HFF-Myc (cell line): ENCODE measurements at places on chromosomes 6 and 20.

GRCh38 chr6:161133963-161134362 is 139.9 kb downstream of the AGPAT4 start:
- DNase-seq, result no peak

DNA sequence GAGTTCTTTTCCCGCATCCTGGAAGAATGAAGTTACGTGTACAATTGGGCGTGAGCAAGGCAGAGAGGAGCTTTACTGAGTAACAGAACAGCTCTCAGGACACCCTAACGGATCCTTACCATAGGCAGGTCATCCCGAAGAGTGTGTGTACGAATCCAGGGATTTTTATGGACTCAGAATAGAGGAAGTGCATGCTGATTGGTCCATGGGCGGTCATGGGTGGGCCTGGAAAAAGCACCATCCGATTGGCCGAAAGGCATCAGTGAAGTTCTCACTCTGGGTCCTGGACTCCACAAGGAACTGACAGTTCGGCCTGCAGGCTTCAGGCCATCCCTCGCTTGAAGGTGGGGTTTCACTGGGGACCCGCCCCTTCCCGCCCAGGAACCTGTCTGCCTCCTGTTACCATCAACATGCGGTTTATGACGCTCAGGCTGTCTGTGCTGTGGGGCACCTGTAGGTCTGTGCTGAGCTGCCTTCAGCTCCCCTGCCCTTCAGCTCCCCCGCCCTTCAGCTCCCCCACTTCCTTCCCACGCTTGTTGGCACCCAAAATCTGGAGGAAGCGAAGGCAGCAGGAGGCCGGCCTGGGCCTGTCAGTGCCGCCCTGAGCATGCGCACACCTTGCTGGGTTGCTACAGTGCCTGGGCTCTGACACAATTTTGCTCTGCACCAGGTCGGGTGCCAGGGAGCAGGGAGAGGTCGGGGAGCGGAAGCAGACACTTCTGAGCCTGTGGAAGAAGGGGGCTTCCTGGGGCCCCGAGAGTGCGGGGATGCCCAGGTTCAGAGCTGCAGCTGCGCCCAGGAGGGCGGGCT is 57.9 kb upstream of the MANEA start:
- no peak for DNase-seq

DNA sequence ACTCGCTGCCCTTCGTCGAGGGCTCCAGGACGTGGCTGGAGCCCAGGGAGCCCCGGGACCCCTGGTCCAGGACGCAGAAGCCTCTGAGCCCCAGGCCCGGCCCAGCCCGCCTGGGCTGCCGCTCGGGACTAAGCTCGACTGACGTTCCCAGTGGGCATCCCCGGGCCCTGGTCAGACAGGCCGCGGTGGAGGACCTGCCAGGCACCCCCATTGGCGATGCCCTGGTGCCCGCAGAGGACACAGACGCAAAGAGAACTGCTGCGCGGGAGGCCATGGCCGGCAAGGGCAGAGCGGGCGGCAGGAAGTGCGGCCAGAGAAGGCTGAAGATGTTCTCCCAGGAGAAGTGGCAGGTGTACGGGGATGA is 28.9 kb downstream of the ZNF831 start:
- DNase-seq, result no peak

- no peak for DNase-seq
Measured at GRCh38 chr20:57374343-57374930, 16.8 kb upstream of the RBM38 start.

GRCh38 chr6:83849610-83850009 is 3.5 kb upstream of the RIPPLY2 start:
- no peak for DNase-seq

DNA sequence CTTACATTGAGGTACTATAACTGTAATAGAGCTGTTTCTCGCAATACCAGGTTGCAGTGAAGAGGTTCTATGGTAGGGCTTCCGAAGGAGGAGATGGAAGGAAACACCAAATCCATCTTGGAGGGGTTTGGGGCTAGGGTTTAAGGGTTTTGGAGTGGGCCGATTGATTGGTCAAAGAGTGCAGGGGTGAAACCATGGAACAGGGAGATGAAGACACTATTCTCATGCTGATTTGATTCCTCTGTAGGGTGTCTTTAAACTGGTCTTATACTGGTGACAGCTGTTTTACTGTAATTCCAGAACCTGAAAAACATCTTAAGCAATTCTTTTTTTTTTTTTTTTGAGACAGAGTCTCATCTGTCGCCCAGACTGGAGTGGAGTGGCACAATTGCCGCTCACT is 7.8 kb downstream of the SMIM13 start:
- DNase-seq, result no peak

DNA sequence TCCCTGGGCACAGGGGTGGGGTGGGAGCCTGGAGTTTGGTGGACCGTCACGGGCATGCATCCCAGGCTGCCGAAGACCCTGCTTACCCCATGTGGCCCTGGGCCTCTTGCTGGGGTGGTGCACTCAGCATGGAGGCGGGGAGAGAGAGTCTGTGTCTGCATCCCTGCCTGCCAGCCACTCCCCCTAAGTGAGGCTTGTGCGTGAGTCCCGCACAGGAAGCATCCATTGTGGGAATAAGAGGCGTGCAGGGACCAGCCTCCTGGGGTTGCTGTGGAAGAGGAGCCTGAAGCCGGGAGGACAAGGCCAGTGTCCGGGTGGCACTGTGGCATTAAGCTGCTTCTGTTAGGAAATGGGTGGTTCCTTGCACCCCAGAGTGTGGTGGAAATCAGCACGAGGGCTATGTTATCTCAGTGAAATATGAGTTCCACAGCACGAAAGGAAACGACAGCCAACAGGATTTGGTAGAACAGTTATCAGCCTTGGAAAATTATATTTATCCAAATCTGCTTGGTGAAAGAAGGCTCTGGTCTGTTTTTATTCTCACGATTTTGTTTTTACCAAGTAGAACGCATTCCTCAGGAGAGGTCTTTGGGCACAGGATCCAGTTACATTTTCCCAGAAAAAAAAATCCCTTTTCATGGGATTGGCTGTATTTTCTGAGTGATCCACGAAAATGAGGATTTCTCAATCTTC is 35.7 kb downstream of the CDH4 start:
- no peak for DNase-seq

GRCh38 chr6:42565823-42566613 is 2.2 kb downstream of the UBR2 start:
- no peak for DNase-seq

DNA sequence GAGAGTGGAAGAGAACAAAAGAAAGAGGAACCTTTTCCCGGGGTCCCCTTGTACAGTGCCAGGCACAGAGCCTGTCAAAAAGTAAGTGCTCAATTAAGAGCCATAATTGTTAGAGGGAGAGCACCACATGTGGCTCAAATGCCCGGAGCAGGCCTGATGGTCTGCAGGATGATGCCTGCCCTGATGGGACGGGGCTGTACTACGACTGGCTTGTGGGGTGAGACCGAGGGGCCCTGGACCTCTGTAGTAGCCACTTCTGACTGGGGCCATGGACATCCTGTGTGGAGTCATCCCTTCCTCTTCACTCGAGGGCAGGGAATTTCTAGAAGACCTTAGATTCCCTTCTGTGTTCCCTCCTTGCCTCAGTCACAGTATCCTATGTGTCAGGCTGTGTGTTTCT is 47.9 kb downstream of the KCNK5 start:
- DNase-seq, result no peak

DNA sequence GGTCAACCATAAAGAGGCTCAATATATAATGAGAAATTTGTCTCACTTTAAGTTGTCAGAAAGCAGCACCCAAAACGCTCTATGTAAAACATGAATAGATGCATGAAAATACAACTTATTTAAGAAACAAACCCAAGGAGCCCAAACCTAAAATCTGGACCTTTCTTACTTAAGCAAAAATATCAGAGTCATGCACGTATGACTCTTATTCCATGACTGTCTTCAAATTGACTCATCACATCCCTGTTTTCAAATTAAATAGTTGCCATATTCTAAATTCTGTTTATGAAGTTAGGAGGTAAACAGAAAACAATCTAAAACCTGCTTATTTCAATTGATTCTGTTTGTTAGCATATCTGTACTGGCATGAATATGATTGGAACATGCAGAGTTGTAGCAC is 42.1 kb downstream of the ANKRD6 start:
- DNase-seq, result no peak

DNA sequence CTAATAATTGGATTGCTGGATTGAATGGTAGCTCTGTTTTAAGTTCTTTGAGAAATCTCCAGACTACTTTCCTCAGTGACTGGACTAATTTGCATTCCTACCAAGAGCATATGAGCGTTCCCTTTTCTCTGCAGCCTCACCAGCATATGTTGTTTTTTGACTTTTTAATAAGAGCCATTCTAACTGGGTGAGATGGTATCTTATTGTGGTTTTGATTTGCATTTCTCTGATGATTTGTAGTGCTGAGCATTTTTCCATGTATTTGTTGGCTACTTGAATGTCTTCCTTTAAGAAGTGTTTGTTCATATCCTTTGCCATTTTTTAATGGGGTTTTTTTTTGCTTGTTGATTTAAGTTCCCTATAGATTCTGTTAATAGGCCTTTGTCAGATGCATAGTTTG is 94.7 kb upstream of the AHI1 start:
- DNase-seq, result no peak

DNA sequence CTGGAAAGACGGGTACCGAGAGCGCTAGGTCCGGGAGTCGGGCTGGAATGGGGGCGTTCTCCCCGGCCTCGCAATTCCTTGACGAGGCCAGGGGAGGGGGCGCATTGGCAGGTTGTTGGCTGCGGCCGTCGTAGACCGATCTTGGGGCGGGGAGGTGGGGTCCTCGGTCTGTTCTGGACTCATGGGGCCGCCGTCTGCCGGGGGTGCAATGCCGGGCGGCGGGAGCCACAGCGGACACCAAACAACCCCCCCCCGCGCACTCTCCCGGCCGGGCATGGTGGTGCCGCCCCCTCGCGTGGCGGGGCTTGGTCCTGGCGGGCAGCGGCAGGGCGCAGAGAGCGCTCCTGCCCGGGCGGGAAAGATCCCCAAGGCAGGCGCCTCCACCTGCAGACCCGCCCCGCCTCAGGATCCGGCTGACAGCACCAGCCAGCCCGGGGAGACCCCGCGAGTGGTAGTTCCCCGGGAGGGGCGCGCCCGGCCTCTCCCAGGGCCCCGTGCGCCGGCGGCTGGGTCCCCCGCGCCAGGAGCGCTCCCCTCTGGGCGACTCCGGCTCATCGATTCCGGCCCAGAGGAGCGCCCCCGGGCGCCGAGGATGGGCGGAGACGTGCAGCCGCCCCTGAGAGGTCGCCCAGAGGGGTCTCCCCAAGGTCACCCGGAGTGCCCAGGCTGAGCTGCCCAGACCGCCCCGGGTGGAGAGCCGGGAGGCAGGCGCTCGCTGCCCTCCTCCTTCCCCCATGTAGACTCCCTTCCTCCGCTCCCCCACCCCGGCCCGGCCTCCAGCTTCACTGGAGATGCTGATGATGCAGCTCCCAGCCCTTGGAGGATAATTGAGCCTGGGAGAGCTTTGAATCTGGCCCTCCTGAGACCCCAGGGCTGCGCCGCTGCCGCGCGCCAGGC is 709 bp downstream of the PPP1R16B start:
- DNase-seq, result no peak

DNA sequence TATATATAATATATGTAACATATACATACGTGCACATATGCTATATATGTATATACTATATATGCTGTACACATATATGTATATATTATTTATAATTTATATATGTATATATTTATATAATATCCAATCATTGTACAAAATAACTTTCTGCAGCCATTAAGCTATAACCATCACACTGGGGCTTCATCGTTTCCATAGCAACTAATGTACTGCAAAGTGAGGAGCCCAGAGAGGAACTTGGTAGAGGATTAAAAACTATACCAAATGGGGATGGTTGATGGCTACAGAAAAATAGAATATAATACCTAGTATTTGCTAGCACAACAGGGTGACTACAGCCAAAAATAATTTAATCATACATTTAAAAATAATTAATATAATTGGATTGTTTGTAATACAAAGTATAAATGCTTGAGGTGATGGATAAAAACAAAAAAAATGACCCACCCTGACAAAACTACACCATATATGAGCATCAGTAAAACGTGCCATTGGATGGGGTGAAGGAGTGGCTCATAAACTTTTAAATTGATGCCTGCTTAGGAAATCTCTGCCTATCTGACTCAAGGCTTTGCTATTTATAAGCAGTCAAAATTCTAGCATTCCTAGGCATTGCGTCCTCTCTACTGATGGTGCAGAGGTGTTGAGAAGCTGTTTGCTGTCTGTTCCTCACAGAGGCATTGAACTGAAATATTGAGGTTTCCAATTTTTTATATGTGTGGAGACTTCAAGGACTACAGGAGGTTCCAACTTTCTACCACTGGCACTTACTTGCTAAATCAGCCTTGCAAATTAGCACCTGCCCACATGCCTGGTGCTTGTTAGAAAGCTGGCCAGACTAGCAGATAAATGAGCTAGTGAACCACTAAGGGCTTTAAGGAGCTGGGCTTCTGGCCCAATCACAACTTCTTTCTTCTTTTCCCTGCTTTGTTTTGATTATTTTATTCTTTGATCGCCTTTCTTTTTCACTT is 190.1 kb downstream of the SCP2D1 start:
- no peak for DNase-seq
